ENCODE measurements at places on chromosomes 1 and 21.
A peak's percentile ranks its signal among the peaks of the same experiment; 100 is the strongest.

DNA sequence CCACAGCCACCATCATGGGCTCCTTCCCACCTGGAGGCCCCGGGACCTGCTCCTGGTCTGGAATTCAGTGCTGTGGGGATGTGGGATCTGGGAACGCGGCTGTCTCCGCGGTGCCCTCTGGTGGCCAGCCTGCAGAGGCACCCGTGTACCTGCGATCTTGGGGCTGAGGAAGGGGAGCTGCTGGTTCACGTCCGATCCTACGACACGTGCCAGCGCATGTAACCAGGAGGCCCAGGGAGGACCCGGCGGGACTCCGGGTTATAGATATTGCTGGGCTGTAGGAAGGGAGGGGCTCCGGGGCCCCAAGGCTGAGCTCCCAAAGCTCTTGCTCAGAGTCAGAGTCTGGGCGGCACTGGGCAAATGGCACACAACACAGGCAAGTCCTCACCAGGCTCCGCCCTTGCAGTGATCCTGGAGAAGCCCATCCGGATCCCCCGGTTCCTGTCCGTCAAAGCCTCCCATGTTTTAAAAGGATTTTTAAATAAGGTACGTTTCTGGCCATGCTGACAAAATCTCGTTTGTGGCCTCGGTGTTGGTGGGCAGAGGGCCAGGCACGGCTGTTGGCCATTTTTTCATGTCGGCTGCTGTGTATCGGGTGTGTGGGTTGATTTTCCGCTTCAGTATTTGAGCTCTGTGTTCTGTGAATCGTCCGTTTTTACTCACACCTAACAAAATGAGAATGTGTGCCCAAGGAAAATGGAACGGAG lies 20.1 kb downstream of the FAAP20 start:
- no peak for DNase-seq

DNA sequence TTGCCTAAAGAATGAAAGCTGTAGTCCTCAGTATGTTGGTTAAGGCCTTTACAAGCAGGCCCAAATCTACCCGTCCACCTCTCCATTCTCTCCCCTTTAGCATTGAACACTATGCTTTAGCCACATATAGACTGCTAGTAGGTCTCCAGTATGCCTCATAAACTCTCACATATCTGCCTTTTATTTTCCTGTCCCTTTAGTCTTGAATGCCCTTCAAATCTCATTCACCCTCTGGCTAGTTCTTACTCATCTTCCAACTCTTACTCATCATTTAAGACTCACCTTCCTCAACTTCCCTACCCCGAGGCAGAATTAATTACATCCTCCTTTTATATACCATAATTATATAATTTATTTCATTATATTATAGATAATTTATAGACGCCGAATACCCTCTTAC lies 78.7 kb upstream of the TSPAN2 start:
- no peak for DNase-seq

DNA sequence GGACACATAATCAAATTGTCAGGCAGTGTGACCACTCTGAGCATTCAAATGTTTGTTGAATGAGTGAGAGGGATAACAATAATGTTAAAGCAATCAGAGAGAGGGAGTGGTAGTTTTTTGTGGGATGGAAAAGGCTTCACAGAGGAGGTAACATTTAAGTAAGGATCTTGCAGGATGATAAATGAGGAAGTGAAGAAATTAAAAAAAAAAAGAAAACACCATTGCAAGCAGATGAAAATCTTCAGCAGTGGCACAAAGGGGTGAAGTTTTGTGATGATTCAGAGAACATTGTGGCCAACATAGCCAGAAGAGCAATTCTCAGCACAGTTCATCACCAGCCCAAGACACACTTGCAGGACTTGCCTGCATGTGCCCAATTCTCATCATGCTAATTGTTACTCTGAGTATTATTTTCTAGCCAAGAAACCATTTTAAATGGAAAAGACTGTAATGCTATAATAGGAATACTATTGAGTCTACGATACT lies 35.0 kb downstream of the OVGP1 start:
- DNase-seq, result no peak

GRCh38 chr1:182376936-182377574 lies 14.5 kb downstream of the GLUL start:
- DNase-seq, result no peak

- no peak for DNase-seq
Observed at GRCh38 chr1:109617291-109617801, 2.1 kb downstream of the GNAT2 start.

- DNase-seq, result no peak
Observed at GRCh38 chr1:156160743-156161171, 7.4 kb downstream of the SEMA4A start.

- no peak for DNase-seq
Observed at GRCh38 chr1:244381878-244382565, 69.7 kb downstream of the ADSS2 start.

DNA sequence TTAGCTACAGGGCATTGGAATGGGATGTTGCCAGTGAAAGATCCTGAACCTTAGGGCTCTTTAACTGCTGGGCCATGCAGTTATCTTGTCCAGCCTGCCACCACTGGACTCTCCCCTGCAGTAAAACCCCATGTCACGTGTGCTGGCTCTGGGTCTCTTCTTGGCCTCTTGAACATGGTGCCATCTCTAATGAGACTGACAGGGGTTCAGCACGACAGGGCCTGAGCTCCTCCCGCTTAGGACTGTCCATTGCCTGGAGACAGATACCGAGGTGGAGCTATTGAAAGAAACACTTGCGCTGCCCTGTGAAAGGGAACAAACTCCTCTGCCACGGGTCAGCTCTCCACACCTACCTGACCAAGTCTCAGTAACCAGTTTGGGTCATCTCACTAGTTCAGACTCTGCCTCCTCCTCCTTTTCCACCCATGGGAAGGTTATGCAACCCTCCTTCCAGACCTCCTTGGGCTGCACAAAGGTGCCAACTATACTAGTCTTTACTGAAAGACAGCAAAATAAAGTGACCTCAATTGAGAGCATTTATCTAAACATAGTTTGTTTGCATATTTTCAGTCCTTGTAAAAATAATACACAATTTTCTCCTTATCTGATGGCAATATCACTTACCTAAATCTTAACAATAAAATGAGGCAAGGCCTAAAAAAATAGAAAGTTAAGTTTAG lies 66.0 kb downstream of the GNG12 start:
- peak; percentile 78 for DNase-seq

GRCh38 chr1:43288058-43288784 lies 2.8 kb upstream of the C1orf210 start:
- no peak for DNase-seq

GRCh38 chr1:207825719-207826556 lies 74.1 kb downstream of the CD46 start:
- DNase-seq, result no peak

- DNase-seq, result no peak
Observed at GRCh38 chr1:7120863-7121621, 335.8 kb downstream of the CAMTA1 start.

GRCh38 chr1:78004719-78005447 lies at the start of gene DNAJB4:
TSS of gene DNAJB4 (plus strand) at chr1:78004939. CDS start at chr1:78005111, 172 bp downstream.
- DNase-seq, result no peak

GRCh38 chr1:66761221-66761620 lies 9.0 kb downstream of the DYNLT5 start:
- no peak for DNase-seq

- DNase-seq, result no peak
Observed at GRCh38 chr1:176996456-176997090, 167.9 kb downstream of the ASTN1 start.

- DNase-seq, result no peak
Observed at GRCh38 chr1:107670397-107671040, 294.5 kb downstream of the VAV3 start.

GRCh38 chr1:42931911-42932422 lies 26.7 kb downstream of the SLC2A1 start:
- no peak for DNase-seq

GRCh38 chr1:9653210-9653490 lies 1.6 kb downstream of the PIK3CD start:
- no peak for DNase-seq

DNA sequence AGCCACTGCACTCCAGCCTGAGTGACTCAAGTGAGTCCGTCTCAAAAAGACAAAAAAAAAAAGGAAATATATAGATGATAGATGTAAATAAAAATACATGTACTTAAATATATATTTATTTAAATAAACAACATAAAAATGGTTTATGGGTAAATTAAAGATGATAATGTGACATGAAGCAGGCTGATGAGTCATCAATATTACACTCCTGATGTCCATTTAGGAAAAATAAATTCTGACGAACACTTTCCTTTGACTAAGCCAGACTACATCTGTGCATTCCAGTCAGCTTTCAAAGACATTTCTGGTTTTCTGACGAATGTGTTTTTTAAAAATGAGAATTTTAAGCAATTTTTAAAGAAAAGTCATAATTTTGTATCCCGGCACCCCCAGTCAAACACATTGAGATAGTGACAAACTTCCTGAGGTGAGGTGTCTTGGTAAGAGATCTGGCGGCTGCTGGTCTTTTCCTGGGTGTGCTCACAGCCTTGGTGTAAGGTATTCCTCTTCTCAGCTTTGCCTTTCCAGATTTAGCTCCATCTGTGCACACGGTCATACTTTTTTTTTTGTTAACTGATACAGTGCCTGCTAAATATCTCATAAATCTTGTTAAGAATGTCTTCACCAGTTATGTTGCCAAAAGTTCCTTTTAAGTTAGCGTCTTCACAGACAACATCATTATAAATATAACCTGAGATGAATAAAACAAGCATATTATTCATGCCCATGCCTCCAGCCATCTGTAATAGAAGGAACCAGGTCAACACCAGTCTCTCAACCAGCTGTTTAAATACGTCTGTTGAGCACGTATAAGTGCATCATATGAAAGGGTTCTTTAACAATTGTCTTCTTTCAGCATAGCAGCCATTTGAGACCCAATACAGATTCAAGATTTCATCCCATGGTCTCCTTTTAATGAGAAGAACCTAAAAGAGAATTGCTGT lies 214.5 kb upstream of the PLD5 start:
- DNase-seq, result no peak

All from vagina (tissue), 2 donors.